ENCODE measurements at places on chromosomes 1 and 21.
A peak's percentile ranks its signal among the peaks of the same experiment; 100 is the strongest.

- no peak for DNase-seq
Observed at GRCh38 chr1:206105464-206105995, 11.7 kb downstream of the AVPR1B start.

GRCh38 chr1:160144921-160145320 lies 6.5 kb upstream of the ATP1A4 start:
- no peak for DNase-seq

DNA sequence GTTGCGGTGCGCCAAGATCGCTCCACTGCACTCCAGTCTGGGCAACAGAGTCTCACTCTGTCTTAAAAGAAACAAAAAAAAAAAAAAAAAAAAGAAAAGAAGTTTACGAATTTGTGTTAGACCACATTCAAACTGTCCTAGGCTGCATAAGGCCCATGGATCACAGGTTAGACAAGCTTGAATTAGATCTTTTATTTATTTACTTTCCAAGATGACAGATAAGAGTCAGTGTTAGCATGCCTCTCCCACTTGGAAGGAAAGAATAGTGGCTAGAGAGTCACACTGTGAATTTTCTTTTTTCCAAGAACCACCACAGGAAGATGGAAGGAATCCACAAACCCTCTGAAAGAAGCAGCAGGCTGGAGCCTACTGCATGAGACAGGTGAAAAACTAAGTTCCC lies 29.3 kb downstream of the NSL1 start:
- DNase-seq: no peak

GRCh38 chr1:15810073-15810472 lies 2.6 kb upstream of the UQCRHL start:
- no peak for DNase-seq

GRCh38 chr1:154335025-154335714 lies 9.8 kb downstream of the ATP8B2 start:
- DNase-seq: peak; percentile 39

DNA sequence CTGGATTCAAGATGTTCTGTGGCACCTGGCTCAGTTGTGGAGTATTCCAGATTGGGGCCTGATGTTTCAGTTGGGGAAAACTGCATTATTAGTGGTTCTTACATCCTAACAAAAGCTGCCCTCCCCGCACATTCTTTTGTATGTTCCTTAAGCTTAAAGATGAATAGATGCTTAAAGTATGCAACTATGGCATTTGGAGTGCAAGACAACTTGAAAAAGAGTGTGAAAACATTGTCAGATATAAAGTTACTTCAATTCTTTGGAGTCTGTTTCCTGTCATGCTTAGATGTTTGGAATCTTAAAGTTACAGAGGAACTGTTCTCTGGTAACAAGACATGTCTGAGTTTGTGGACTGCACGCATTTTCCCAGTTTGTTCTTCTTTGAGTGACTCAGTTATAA lies 7.2 kb downstream of the FPGT start:
- DNase-seq: no peak

DNA sequence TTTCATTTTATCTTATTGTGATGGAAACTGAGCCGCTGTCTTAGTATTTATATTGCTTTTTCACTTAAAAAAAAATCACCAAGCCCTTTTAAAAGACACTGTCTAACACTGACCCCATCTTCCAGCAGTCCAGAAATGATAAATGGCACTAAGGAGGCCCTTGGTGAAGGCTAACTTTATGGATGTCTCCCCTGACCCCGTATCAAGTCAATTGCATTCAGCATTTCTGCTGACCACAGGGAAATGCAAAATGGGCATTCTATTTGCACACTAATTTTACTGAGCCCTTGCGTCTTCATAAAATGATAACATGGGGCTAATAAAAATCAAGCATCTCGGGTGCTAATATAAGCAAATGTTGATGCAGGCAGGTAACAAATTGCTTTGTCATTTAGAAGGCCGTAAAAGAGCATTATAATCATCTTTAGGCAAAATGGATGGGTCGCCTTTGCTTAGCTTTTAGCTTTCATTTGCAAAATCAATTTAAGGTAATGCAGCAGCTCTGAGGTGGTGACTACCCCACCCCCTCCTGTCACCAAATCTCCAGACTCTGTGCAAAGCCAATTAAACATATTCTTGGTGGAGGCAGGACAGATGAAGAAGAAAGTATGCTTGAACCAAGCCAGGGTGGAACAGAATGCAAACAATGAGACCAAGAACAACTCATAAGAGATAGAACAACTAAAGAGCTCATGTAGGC lies 110.8 kb downstream of the BEND5 start:
- DNase-seq: no peak

GRCh38 chr21:46159841-46160656 lies 4.7 kb upstream of the FTCD start:
- no peak for DNase-seq

GRCh38 chr1:97066860-97067259 lies 345.3 kb downstream of the PTBP2 start:
- DNase-seq: no peak

- no peak for DNase-seq
Observed at GRCh38 chr1:164950541-164950986, 391.6 kb downstream of the PBX1 start.

- no peak for DNase-seq
Observed at GRCh38 chr1:1347663-1348419, 1.4 kb downstream of the DVL1 start.

GRCh38 chr1:84078108-84078841 lies 65.8 kb upstream of the PRKACB start:
- peak; percentile 15 for DNase-seq

- no peak for DNase-seq
Observed at GRCh38 chr1:63155437-63155836, 166.9 kb upstream of the FOXD3 start.
